ENCODE measurements at places on chromosomes 1 and 21. TPM values are rescaled to one million over a fixed set of nuclear protein-coding genes. Genes with fewer than 3 reads are reported as not detected.

Gene S100A7
- total RNA-seq = not detected

Gene LIN28A
- total RNA-seq = 0.81 TPM

DNA sequence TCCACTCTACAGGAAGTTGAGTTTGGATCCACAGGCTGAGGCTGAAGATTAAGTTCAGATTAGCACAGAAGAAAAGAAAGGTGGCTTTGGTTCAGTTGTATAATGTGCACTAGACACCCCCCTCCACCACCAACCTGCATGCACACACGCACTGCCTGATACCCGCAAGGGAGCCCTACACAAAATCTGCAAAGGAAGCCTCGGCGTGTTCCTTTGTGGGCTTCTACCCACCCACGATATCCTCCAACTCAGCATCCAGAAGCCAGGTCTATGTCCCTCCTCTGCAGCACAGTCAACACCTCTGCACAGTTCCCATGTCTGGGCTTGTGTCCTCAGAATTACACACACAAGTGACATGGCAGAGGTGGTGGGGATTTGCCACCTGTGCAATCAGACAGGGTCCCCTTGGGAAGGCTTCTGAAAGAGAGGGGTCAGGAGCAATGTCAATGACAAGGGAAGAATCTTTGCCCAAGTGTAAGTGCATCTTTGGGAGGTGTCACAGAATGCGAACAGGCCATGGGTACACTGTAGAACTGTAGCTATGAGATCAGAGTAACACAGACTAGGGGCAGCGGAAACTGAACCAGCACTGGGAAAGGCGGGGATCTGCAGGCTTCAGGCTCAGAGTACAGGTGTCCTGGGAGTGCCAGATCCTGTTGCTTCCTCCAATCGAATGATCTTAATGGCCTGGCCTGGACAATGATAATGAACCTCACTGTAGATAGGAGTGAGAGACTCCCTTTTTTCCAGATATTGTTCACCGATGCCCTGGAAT is 148.6 kb upstream of the ETV3 start:
- no peak for ATAC-seq

DNA sequence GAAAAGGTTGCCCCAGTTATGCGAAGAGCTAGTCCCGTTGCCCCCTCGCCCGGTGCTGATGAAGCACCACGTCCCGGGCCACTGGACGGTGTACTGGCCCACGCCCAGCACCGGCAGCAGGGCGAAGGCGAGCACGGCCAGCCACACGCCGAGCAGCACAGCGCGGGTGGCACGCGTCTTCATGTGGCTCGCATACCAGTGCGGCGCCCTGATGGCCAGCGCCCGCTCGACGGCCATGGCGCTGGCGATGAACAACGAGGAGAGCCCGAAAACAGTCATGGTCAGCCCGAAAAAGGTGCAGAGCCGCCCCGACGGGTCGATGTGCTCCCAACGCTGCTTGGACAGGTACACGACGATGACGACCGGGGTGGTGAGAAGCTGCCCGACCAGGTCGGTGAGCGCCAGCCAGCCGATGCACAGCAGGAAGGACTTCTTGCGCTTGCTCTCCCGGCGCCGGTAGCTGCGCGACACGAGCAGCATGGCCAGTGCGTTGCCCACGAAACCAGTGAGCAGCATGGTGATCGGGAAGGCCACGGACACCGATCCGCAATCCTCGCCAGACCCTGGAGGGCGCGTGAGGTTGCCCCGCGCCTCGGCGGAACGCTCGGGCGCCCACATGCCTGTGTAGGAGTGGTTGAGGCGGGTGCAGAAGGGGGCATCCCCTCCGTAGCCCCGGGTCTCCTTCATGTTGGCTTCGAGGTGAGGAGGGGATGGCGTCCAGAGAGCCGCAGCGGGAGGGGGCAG is 553 bp downstream of the PTGER3 start:
- ATAC-seq = peak; percentile 68

- ATAC-seq = no peak
Observed at GRCh38 chr1:110476028-110476765, 25.2 kb downstream of the PROK1 start.

Gene POU3F1
- total RNA-seq = 1.7 TPM

Gene RPE65
- not detected for total RNA-seq
